SK-N-SH treated with all-trans-retinoic acid at 6 μM for 48 hours (cell line): ENCODE measurements at places on chromosomes 12 and 14.

GRCh38 chr14:100476012-100476822, 111.0 kb downstream of the BEGAIN start:
- ATAC-seq: peak; percentile 92

- ATAC-seq: no peak
Measured at GRCh38 chr12:48263617-48264016, 60.5 kb upstream of the OR10AD1 start.

DNA sequence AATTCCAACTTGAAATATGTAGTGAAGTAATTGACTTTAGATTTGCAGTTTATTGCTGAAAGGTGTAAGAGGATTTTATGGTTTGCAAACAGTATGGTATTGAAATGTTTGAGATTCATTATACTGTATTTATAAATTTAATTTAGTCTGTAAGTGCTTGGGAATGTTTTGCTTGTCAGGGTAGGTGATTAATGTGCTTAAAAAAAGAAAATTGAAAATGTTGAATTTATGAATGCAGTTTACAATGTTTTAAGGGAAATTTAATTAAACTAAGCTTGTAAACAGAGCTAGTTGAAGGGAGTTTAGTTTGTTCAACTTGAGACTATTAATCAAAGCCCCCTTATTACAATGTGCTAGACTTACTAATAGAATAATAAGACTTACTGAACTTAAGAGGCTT, 18.0 kb upstream of the CRY1 start:
- no peak for ATAC-seq

- ATAC-seq: no peak
Measured at GRCh38 chr12:122081697-122082221, 3.2 kb downstream of the MLXIP start.

DNA sequence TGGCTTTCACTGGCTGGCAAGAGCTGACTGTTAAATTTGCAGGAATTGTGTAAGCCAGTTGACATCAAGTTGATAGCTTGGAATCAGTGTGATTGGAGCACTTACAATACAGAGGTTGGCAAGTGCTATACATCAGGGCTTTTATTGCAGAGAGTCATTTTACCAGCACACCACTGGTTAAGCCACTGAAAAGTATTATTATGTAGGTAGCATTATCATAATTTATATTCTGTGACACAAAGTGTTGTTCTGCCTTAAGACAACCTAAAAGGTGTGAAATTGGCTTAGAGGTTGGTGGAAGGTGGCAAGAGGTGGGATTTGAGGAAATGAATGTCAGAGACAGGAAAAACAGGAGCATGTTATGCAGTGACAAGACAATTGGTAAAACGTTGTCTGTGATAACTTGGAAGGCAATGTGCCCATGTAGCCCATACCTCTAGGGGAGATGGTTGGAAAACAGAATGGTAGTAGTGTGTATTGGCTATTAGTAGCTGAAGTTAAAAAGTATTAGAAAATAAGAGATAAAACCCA, 172.9 kb upstream of the PRICKLE1 start:
- no peak for ATAC-seq

DNA sequence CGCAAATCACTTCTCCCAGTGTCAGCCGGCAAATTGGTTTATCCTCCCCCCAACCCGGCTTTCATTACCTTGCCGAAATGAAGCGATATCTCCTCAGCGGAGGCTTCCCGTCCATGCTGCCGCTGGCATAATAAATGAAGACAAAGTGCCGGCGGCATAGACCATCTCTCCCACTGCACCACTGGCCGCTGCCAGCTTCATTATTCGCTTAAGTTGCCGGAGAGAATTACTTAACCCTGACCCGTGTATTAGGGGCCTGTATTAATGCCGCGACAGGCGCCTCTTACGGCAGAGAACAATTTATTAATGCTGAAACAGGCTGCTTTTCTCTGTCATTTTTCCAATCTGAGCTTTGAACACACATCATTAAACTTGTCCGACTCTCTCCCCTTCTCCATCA, 17.5 kb upstream of the GPATCH2L start:
- ATAC-seq: no peak

DNA sequence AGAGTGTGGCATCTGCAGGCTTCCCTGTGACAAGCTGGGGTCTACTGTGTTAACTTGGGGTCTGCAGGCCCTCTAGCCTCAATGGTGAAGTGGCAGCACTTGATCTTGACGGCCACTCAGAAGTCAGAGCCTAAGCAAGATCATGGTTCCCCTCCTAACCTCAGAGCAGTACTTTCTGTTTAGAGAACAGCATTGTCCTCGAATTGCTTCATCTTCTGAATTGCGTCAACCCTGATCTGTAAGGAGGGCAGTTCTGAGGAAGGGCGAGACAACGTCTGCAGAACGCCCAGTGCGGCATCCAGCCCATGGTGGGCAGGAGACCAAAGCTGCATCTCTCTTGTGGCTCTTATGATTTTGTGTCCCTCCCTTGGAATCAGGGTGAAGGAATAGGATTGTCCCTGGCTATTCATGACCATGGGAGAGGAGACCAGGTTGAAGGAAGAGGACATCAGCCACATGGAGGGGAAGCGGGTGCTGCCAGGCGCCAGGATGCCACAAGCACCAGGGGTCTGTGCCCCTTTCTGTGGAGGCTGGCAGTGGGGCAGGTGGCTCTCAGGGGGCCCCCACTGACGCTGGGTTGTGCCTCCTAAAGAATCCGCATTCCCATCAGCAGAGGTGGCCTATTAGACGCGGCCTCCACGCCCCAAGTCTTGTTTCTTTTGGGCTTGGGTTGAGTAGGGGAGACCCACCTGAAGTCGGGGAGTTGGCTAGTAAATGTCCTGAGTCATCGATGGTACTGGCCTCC, 2.2 kb downstream of the SERPINA9 start:
- ATAC-seq: no peak

GRCh38 chr14:46344327-46344937, 307.1 kb downstream of the RPL10L start:
- peak; percentile 80 for ATAC-seq

DNA sequence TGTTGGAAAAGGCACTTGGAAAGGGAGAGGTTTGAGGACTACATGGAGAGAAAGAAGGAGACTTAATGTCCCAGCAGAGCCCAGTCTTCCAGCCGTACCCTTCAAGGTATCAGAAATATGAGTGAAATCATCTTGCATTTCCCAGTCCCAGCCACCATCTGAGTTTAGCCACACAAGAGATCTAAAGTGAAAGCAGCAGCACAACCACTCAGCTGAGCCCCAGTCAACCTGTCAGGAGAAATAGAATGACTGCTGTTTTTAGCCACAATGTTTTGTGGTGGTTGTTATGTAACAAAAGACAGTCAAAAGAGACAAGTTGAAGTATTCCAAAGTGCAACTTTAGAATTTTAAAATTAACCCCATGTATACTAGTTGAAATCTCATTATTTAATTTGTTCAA, 28.0 kb downstream of the DERA start:
- no peak for ATAC-seq

DNA sequence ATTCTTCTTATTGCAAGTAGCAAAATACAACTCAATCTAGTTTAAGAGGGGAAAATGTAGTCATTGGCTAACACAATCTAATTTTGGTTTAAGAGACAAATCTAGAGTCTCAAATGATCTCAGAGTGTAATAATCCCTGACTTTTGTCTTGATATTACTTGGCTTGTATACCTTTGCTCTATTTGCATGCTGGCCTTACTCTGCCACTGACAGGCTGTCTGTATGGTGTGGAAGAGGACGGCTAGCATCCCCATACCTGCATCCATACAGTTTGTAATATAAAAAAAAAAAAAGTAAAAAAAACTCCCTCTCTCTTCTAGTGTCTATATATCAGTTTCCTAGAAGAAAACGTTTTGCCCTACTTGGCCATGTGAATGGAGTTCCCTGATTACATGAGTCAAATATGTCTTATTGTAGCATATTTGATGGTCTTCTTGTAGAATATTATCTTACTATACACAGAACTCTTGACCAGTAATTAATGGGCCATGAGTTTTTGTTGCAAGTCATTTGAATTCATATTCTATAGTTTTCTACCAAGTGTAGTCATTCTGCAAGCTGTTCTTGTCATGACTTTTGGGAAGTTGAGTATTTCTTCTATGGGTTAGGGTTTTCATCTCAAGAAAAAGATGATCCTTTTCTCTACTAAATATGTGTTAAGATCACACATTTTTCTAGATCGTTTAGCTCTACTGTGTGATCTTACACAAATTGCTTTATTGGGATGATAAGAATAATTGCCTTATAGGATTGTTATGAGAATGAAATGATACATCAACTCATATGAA, 8.2 kb downstream of the HIF1A start:
- ATAC-seq: no peak

DNA sequence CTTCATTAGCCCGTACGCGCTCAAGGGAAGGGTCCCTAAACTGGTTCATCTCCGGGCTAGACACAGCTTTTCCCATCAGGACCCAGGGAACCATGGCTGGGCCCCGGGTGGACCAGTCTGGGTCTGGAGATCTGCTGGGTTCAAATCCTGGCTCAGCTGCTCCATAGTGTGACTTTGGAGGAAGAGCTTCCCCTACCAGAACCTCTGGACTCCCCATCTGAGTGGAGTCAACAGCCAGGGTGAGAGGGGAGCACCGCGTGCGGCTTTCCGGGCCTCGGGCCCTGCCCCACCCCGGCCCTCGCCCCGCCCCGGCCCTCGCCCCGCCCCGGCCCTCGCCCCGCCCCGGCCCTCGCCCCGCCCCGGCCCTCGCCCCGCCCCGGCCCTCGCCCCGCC, 41.2 kb downstream of the BEGAIN start:
- no peak for ATAC-seq

- ATAC-seq: no peak
Measured at GRCh38 chr14:94780536-94781399, 10.9 kb upstream of the GSC start.

GRCh38 chr14:34684578-34684977, 29.8 kb downstream of the CFL2 start:
- no peak for ATAC-seq

DNA sequence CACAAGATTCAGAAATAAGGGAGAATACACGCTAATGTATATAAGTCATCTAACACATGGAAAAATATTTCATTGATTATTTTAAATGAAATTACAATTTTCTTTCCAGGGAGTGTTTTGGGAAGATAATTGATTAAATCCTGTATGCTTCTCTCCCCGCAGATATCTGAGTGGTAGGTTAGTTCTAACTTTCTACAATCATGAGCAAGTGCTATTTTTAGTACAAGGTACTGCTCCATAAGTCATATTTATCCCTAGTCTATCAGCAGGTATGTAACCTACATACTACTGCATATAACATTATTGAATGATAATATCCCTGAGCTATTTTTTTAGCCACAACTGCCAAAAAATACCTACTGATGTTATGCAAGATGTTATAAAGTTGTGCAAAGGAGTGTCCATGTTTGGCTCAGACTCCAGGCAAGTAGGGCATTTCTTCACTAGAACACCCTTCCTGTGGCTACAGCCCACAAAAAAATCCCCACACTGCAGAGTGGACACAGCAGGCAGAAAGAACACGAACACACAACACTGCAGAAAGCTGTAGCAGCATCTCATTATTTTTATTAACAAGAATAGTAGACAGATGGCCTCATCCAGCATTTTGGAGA, 87.0 kb downstream of the SEC23A start:
- no peak for ATAC-seq

DNA sequence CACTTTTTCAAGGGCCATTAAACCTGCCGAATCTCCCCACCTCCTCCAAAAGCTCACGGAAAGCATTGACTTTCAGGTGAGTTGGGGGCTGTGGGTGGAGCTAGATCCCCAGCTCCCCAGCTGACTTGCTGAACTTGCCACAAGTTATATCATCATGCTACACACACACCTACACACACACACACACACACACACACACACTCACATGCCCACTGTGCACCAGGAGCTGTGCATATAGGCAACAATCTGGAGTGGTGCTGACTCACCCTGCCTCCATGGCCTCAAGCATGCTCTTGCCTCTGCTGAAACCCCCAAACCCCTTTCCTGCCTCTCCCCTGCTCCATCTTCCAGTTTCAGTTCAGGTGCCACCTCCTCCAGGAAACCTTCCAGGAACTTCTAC, 26.1 kb downstream of the SERPINA3 start:
- no peak for ATAC-seq

DNA sequence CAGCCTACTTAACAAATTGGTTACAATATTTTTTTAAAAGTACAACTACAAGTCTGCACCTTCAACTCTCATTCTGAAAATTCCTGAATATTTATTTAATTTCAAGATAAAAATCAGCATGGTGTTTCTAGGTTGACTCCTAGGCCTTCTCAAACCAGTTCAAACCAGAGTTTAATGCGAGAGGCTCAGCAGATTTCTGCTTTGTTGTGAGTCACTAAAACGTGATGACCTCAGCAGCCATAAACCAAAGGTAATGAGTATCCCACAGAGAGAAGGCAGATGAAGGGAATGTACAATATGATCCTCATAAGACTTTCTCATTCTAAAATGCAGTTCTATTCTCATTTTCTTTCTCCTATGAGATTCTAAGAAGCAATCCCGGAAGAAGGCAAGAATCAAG, 1.5 kb downstream of the PRDM4 start:
- peak; percentile 67 for ATAC-seq

GRCh38 chr12:5399266-5399665, 32.6 kb upstream of the NTF3 start:
- ATAC-seq: no peak

- ATAC-seq: no peak
Measured at GRCh38 chr12:66453120-66453519, 150.8 kb downstream of the HELB start.

DNA sequence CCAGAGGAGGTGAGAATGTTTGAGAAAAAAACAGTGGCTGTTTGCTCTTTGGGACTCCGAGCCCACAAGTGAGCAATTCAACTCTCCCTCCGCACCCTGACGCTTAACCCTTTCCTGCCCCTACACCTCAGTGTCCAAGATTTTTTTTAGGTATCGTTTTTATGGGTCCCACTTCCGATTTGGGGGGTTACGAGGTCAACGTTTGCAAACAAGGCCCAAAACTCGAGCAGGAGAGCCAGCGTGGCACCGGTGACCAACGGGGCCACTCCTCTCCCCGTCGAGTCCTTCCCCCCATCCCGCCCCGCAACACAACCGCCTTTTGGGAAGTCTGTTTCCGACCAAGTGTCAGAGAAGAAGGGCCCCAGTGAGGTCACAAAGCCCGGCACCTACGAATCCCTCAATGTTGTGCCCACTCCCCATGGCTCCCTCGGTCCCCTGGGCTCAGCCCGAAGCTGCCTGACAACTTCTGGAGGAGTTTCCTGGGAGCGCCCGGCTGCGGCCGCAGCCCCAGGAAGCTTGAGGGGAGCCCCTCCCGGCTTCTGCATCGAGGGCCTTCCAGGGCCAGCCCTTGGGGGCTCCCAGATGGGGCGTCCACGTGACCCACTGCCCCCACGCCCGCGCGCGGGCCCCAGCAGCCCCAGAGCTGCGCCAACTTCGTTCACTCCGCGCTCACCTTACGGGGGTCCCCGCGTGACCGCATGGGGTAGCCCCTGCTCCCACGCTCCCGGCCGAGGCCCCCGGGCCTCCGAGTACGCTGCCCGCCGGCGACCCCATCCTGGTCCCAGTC, 1.2 kb downstream of the CDK2AP1 start:
- ATAC-seq: peak; percentile 8

DNA sequence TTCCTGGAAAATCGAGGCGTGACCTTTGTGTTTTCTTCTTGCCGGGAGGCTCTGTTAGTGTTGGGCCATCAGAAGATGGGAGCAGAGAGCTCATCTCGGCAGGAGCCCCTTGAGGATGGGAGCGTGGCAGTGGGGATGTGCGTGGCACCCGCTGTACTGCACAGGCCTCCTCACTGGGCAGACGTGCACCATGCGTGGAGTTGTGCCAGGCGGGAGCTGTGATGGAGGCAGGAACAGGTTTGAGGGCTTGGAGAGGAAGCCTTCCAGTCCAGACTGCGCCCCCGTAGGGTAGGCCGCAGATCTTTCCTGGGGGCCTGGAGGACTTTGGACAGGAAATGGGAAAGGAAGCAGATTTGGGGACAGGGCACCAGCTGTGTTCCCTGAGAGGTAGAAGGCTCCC, 197.5 kb downstream of the TSPAN9 start:
- 0 out of 3 replicates have a peak, but pooled peaks have one; percentile 6 for ATAC-seq
